ENCODE measurements at places on chromosomes 6 and 20. TPM values are rescaled to one million over a fixed set of nuclear protein-coding genes. Genes with fewer than 3 reads are reported as not detected.

GPR31 gene
- total RNA-seq: not detected

SLC2A10 gene
- 23.8 TPM for total RNA-seq

IL20RA gene
- 2.1 TPM for total RNA-seq

PKIB gene
- total RNA-seq: 44.7 TPM

SEMG1 gene
- total RNA-seq: not detected

GCNT2 gene
- 32.2 TPM for total RNA-seq

CDH4 gene
- 1.6 TPM for total RNA-seq

IL17A gene
- total RNA-seq: not detected

SPATS1 gene
- not detected for total RNA-seq

ZNF292 gene
- 108 TPM for total RNA-seq

TUBB gene
- 1,094 TPM for total RNA-seq

CLPSL2 gene
- total RNA-seq: not detected

BNIP5 gene
- total RNA-seq: not detected

TPD52L1 gene
- total RNA-seq: 209 TPM

SLC35F1 gene
- total RNA-seq: 0.64 TPM

TLDC2 gene
- 0.29 TPM for total RNA-seq

LCA5 gene
- total RNA-seq: 9.2 TPM

PTPRA gene
- total RNA-seq: 62.5 TPM

DLK2 gene
- total RNA-seq: 4.7 TPM

OPRM1 gene
- total RNA-seq: not detected

CNR1 gene
- total RNA-seq: 6.3 TPM

NRSN1 gene
- total RNA-seq: 1.1 TPM

DDRGK1 gene
- total RNA-seq: 63.0 TPM

SLC22A7 gene
- total RNA-seq: not detected

SPTLC3 gene
- total RNA-seq: 28.5 TPM

TMEM30A gene
- 87.6 TPM for total RNA-seq

GMPR gene
- total RNA-seq: 4.0 TPM

LTV1 gene
- total RNA-seq: 30.1 TPM

CLVS2 gene
- 0.11 TPM for total RNA-seq

EDN1 gene
- 8.5 TPM for total RNA-seq

LAMA2 gene
- total RNA-seq: 56.8 TPM

RPN2 gene
- total RNA-seq: 142 TPM

EMILIN3 gene
- total RNA-seq: 5.6 TPM

ARMH2 gene
- not detected for total RNA-seq

Data from mesothelial cell of epicardium (in vitro differentiated cells).